A673 (cell line): ENCODE measurements at places on chromosomes 5 and 9. TPM values are rescaled to one million over a fixed set of nuclear protein-coding genes. Genes with fewer than 3 reads are reported as not detected.
A peak's percentile ranks its signal among the peaks of the same experiment; 100 is the strongest.

Gene CDX1
- not detected in 2 replicates for total RNA-seq

Gene SPARC
- total RNA-seq, result 268 and 339 TPM in 2 replicates

Gene RNF20
- total RNA-seq, result 58.4 TPM in 2 replicates

Gene SAXO1
- total RNA-seq, result not detected in 2 replicates

Gene EIF4E1B
- total RNA-seq, result not detected in 2 replicates

Gene NUTM2G
- not detected in 2 replicates for total RNA-seq

Gene PDCD1LG2
- total RNA-seq, result 0.37 and 0.47 TPM in 2 replicates

Gene TAF11L10
- total RNA-seq, result 1.4 and 1.7 TPM in 2 replicates

Gene PRLR
- 0.22 TPM in 1 of 2 replicates, not detected in the other for total RNA-seq

Gene SPINK13
- not detected in 2 replicates for total RNA-seq

Gene LVRN
- not detected in 2 replicates for total RNA-seq

Gene GRXCR2
- not detected in 2 replicates for total RNA-seq

DNA sequence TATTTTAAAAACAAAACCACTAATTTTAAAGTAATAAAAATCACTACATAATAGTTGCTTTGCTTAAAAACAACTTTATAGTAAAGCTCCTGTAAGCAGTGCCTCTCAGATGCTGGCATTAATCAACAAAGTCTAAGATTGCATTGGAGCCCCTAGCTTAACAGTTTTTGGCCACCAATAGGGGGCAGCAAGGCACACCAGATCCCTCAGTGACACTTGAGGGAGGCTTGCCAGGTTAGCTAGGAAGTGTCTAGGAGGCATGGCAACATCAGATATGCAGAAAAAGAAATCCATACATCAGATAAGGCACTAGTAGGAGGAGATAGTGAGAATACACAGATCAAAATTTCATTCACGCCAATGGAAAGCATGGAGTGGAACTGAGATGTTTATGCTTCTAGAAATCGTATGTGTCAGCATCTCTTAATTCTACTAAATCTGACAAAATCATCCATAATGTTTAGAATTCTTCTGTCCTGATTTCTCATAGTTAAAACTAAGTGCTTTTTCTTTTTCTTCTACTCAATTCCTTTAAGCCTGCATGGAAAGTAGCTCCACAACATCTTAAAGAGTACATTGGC, 73.6 kb upstream of the PAM start:
- peak; percentile 90 for DNase-seq

DNA sequence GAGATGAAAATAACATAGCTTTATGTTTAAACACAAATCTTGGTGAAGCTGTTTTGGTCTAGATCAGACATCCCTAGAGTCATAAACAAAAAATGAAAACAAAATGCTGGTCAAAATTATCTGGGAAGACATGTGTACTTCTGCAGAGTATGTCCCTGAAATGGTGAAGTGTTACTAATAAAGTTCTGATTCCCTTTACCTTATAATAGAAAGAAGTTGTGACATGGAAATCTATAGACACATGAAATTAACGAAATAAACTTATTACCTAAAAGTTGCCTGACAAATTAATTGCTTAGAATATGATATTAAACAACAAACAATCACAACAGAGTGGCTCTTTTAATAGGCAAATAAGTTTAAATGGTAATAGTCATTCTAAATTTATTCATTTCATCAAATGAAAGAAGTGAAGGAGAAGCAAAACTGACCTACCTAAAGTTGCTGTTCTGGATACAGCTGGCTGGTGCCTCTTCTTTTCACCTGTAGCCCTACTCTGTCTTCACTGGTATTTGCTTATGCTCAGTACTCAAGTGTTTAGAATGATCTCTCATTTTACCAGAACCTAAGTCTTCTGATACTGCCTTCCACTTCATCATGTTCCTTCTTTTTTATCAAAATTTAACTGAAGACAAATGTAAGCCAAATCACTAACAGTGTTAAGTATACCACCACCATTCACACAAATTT, 38.8 kb downstream of the FNIP1 start:
- DNase-seq, result no peak

- DNase-seq, result peak; percentile 35
Observed at GRCh38 chr5:119274767-119275130, 81.1 kb upstream of the TNFAIP8 start.

DNA sequence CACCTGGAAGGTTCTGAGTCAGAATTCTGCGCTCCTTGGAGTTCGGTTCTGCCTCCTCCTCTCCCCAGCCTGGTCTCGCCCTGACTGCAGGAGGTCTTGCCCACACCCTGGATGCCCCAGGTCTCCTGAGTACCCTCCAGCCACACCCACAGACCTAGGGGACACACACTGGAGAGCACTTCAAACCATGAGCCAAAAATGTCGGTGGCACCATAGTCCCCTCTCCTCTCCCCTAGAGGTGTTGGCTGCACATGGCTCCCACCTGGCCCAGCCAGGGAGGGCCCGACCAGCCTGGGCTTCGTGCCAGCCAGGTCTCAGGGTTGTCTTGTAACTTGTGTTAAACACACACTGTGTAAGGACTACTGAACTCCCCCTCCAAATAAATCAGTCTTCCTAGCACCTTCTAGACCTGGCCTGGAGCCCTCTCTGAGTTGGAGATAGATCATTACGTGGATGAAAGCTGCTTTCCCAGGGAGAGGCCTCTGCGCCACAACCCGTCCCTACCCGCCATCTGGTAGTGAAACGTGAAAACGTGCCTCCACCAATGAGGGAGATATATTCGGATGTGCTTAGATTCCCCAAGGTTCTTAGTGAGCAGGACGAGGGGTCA, 49.9 kb upstream of the CTSL start:
- no peak for DNase-seq

- DNase-seq, result no peak
Observed at GRCh38 chr5:161385027-161385426, 161.5 kb downstream of the GABRB2 start.

GRCh38 chr5:68222824-68223354, 7.3 kb downstream of the PIK3R1 start:
- DNase-seq, result no peak

- DNase-seq, result no peak
Observed at GRCh38 chr5:108101130-108101529, 280.8 kb downstream of the FBXL17 start.

DNA sequence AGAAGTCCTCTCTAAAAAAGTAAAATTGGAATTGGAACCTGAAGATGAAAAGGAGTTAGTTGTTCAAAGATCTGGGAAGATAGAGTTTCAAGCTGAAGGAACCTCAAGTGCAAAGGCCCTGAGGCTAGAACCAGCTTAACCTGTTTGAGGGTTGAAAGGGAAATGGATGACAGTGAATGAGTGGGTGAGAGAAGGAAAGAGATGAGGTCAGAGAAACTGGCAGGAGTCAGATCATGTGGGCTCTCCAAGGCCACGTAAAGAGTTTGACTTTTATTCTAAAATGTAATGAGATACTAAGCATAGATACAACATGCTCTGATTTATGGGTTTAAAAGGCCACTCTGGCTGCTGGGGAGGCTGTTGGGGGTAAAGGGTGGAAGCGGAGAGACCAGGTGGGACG, 2.5 kb upstream of the RAD23B start:
- DNase-seq, result no peak

DNA sequence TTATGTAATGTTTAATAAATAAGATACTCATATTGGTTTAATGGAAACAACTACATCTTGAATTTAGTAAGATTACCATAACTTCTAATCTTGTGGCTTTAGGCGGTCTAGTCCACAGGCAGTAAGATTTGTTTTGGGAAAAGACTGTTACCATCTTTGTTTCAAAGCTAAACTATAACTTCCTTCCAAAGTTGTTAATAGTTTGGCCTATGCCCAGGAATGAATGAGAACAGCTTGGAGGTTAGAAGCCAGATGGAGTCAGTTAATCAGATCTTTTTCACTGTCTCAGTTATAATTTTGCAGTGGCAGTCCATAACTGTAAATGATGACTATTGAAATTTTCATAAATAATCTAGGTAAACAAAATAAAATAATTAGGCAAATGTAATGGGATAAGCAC, 241.8 kb upstream of the KLF9 start:
- no peak for DNase-seq

GRCh38 chr9:137397675-137398423, 25.1 kb downstream of the EXD3 start:
- no peak for DNase-seq

- DNase-seq, result peak; percentile 37
Observed at GRCh38 chr5:165224366-165225045, 1719.1 kb downstream of the MAT2B start.

DNA sequence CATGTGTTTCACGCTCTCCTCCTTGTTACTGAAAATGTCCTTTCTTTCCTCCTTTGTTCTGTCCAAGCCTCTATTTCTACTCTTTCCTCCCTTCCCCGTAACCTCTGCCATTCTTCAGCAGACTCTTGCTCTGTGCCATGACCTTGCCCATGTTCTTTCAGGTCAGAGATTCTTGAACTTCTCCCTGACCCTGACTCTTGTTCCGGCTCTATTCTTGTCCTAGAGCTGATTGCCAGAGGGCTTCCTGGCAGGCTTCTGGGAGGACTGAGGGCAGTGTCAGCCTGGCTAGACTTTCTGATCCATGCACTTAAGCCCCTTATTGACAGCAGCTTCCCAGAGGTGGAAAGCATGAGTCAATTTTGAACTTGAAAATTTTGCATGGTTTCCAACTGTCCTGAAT, 174.2 kb downstream of the TMEM161B start:
- no peak for DNase-seq

DNA sequence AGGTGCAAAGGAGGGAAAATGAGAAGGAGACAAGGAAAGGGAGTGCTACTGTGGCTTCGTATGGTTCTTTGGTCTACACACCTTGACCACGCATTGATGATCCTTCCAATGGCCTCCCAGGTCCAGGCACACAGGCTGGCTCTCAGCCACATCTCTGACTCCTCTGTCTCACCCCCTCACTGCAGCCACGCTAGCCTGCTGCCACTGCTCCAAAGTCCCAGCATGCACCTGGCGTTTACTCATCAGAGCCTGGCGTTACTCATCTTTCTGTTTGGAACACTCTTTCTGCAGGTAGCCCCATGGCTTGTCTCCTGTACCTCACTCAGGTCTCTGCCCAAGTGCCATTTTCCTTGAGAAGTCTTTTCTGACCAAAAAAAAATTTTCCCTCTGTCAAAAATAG, 195.5 kb downstream of the SNCAIP start:
- no peak for DNase-seq

- no peak for DNase-seq
Observed at GRCh38 chr9:127885508-127886281, 8.2 kb upstream of the AK1 start.

DNA sequence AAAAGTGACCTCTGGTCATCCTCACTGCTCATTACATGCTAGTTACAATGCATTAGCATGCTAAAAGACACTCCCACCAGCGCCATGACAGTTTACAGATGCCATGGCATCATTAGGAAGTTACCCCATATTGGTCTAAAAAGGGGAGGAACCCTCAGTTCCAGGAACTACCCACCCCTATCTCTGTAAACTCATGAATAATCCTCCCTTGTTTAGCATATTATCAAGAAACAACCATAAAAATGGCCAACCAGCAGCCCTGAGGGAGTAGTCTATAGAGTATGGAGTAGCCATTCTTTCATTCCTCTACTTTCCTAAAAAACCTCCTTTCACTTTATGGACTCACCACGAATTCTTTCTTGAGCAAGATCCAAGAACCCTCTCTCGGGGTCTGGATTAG, 89.4 kb downstream of the ATPSCKMT start:
- no peak for DNase-seq

- no peak for DNase-seq
Observed at GRCh38 chr9:4781408-4781807, 11.3 kb upstream of the RCL1 start.

GRCh38 chr9:94697972-94698581, 28.4 kb upstream of the AOPEP start:
- DNase-seq, result no peak

GRCh38 chr5:39517800-39518199, 93.0 kb upstream of the DAB2 start:
- peak; percentile 61 for DNase-seq

- no peak for DNase-seq
Observed at GRCh38 chr9:125950880-125951471, 203.8 kb downstream of the PBX3 start.

- DNase-seq, result peak; percentile 48
Observed at GRCh38 chr5:66769839-66770617, 173.8 kb downstream of the MAST4 start.

GRCh38 chr5:186091-187041, 4.9 kb upstream of the LRRC14B start:
- no peak for DNase-seq

- no peak for DNase-seq
Observed at GRCh38 chr5:115231598-115231997, 31.1 kb downstream of the PGGT1B start.

DNA sequence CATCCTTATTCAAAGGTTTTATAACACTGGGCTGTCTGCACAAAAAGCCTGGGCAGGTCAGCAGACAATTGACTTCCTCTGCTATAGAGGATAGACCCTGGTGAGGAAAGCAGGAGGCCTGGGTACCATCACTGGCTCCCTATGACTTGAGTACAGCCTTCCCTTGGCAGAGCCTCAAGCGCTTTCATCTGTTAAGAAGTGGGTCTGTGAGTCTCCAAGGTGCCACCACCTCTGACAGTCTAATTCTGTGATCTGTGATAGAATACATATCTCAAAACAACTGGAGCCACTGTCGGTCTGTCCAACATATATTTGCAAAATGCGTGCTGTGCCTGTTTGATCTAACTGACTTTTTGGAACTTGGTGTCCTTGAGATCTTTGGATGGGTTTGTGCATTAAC, 52.2 kb downstream of the C9orf152 start:
- no peak for DNase-seq

DNA sequence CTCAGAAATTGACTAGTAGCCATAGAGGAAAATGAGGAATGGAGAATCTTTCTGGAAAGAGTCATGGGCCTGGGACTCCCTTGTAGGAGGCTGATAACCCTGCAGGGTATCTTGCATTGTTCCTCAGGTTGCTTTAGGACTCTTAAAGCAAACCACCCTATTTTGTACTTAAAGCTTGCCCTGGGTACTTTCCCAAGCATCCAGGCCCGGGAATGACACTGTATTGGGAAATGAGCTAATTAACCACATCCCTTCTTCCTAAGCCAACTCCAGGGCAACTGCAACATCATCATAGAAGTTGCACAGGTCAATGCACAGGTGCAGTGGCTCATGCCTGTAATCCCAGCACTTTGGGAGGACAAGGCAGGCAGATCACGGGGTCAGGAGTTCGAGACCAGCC, 55.9 kb downstream of the UGCG start:
- DNase-seq, result no peak

DNA sequence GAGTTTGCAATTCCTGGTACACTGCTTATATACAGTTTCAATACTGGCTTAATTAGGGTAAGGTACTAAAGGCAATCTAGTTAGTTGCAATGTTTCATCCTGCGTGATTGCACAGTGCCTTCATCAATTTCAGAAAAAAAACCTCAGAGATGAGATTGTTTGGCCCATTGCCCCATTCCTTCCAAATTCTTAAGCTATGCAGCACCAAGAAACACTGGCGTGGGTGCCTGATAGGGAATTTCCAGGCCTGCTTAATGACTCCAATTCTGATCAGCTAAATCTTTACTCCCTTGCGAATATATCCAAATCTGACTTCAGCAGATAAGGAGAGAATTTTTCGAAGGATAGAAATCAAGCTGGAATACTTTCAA, 35.9 kb upstream of the GAS1 start:
- no peak for DNase-seq

- no peak for DNase-seq
Observed at GRCh38 chr5:107539726-107540330, 130.9 kb downstream of the EFNA5 start.
